Activated T-cell treated with anti-CD3 and anti-CD28 coated beads for 4 hours (primary cell): ENCODE measurements at places on chromosomes 7 and 10.

- DNase-seq: no peak
Measured at GRCh38 chr10:115827231-115828009, 445.6 kb downstream of the GFRA1 start.

- no peak for DNase-seq
Measured at GRCh38 chr7:49878089-49878488, 104.7 kb downstream of the VWC2 start.

DNA sequence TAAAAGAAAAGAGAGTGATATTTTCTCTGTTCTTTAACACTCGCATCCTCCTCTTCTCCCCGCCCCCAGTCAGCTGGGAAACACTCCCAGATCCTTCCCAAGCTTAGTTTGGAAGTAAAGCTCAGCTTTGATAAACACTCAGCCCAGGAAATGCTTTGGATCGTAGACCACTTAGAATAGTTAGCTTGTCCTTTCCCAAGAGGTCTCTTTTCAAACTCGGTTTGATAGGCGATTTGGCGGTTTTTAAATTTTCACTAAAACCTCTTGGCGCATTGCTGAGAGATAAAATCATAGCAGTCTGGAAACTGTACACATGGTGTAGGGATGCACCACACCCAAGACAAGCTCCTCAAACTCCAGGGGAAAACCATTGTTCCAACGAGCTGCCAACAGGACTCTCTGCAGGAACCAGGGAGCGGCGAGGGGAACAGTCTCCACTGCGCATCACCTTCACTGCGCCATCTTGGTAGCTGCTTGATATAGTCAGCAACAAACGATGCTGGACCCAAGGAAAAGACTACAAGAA, 22.3 kb downstream of the SMURF1 start:
- DNase-seq: no peak

DNA sequence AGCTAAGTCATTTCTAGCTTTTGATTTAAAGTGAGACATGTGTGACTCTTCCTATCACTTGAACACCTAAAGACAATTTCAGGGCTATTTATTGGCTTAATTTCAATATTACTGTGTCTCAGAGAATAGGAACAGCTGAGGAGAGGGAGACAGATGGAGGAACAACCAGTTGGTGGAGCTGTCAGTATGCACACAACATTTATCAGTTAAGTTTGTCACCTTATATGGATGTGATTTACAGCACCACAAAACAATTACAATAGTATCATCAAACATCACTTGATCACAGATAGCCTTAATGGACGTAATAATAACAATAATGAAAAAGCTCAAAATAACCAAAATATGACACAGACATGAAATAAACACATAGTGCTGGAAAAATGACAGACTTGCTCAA, 129.6 kb downstream of the NPSR1 start:
- DNase-seq: no peak

DNA sequence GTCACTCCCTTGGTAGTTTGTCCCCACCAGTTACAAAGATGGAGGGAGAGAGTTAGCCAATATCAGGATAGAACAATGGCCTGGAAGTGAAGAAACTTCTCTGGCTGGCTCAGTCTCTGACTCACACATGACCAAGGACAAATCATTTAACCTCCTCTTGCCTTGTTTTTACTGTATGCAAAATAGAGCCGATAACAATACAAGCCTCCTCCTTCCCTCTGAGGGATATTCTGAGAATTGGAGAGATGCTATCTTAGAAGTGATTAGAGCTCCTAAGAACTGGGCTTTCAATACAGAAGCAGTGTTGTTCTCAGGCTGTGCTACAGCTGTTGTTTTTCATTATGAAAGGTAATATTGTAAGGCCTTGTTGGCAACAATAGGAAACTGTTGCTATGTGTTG, 87.7 kb upstream of the EGR2 start:
- no peak for DNase-seq

DNA sequence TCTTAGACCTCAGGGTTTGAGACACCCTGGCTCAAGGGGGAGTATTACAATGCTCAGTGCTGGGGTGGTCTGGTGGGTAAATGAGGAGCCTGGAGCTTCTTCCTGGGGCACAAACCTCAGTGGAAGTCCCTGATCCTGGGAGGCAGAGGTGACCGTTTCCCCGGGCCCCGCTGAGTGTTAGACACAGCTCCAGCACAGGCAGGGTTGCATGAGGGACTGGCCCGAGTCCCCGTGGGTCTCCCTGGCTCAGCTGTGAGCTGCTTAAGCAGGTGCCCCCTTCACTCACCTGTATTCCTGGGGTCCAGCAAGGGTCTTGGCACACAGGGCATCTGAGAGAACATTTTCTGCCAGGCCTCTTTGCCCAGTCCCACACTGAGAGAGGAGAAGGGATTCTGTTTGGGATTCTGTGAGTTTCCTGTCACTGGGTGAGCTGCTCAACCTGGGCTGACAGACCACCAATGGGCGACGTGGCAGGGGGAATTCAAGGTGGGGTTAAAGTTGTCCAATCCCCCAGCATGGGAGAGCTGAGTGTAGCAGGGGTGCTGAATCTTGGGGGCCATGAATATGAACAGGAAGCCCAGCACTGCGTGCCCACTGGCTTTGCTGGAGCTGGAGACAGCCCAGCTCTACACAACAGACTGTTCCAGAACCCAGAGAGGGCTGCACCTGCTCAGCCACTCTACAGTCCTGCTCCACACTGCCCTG, 29.9 kb downstream of the DDIT4 start:
- DNase-seq: no peak
